ENCODE measurements at places on chromosomes 6 and 20.

DNA sequence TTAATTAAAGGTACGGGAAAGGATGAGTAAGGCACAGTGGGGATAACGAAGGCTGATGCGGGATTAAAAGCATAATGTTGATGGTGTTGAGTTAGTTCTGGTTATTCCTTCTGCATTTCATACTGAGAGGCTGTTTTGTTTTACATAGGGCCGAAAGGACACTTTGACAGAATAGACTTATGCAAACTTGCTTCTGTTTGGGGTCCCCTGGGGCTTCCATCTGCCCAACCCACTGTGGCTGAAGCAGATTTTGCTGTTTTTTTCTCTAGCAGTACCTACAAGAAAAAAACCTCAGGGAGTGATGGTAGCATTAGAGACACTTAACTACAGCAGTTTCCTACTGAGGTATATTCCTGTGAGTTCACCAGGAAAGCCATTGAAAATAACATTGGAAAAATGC lies 136.1 kb upstream of the SUPT3H start:
- DNase-seq = no peak

DNA sequence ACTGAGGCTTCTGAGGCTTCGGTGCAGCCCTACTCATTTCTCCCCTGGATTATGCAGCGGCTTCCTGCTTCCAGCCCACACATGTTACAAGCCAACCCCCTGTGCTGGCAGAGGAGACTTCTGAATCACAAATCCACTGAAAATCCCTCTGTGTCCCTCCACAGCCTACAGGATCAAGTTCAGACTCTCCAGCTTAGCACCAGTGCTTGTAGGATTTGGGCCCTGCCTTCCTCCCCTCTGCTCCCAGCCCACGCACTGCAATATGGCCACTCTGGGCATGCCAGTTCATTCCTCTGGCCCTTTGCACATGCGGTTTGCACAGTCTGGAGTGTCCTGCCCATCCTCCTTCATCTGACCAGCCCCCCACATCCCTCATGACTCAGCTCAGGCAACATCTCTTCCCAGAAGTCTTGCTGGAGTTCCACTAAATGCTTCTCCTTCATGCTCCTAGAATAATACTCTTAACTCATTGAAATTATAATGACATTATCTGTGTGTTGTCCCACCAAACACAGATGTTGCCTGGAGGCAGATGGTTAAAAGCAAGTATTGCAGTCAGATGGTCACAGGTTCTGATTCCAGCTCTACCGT lies 15.9 kb upstream of the MDGA1 start:
- DNase-seq = no peak

- no peak for DNase-seq
Measured at GRCh38 chr20:43746344-43747137, 19.7 kb upstream of the GTSF1L start.

DNA sequence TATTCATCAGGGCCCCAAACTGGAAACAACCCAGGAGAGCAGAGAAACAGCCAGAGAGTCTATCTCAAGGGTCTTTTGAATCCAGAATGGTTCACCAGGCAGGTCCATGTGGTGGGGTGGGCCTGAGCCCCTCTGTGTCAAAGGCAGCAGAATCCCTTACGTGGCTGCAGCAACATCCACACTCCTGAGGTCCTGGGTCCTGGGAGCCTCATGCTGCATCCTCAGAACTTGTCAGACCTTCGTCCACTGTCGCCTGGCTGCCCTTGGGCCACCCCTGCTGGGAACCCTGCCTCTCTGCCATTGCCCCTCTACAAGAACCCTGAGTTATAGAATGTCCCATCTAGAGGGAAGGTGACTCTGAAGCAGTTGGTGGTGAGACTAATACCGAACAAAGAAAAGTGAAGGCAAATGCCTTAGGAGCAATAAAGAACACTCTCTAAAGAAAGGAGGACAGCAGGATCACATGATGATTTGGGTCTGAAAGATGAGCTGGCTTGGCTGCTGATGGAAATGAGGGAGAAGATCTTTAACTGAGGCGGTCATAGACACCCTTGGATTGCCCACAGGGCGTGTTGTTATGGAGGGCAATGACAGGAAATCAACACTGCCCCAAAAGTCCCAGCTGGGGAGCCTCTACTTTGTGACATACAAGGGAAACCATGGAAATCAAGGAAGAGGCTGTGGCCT lies 161.2 kb downstream of the SYNDIG1 start:
- no peak for DNase-seq

DNA sequence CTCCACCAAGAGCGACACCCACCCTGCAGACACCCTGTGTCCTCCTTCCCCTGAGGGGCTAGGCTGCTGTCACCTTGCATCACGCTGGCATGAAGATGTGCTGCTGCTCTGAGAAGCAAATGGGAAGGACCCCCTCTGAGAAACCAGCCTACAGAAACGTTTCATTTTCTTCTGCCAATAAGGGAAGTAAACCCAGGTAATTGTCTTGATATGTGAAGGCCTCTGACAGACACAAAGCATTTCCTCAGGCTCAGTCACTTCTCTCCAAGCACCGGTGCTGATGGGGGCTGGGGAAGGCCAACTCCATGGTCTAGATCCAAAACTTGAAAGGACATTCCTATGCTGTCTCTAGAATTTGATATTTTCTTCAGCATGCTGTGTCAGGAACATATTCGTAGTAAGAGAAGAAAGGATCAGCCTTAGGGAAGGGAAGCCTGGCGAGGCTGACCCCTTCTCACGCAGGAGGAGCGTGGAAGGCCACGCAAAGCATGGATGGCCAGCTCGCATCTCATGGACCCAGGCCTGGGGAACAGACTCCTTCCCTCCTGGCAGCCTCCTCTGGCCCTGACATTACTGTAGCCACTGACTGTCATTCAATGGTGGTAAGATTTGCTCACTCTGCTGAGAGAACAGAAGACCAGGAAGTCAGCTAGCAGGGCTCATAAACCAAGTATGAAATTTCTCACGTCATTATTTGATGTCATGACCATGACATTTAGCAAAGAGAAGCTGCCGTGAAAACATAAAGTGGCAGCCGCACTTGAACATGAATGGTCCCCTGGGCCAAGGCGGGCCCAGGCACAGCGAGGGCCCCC lies 20.4 kb downstream of the ACSS1 start:
- DNase-seq = no peak

DNA sequence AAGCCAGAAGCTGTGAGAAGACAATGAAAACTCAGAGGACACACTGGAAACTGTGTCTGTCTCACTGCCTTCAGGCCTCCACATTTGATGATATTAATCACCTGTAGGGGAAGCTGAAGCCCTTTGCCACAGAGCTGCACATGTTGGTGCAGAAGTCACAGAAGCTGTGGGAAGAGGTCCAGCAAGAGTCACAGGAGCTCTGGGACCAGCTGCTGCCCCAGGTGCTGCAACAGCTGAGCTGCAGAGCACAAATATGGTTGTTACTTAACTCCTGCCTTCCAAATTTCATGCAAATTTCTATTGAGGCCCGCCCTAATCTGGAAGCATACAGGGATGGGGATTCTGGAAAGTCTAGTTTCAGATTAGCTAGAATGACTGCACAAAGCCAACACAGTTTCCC lies 169.3 kb downstream of the OGFRL1 start:
- no peak for DNase-seq

GRCh38 chr20:32018269-32019155 lies 8.3 kb downstream of the CCM2L start:
- DNase-seq = no peak

- DNase-seq = no peak
Measured at GRCh38 chr20:22353586-22353985, 230.8 kb downstream of the FOXA2 start.

DNA sequence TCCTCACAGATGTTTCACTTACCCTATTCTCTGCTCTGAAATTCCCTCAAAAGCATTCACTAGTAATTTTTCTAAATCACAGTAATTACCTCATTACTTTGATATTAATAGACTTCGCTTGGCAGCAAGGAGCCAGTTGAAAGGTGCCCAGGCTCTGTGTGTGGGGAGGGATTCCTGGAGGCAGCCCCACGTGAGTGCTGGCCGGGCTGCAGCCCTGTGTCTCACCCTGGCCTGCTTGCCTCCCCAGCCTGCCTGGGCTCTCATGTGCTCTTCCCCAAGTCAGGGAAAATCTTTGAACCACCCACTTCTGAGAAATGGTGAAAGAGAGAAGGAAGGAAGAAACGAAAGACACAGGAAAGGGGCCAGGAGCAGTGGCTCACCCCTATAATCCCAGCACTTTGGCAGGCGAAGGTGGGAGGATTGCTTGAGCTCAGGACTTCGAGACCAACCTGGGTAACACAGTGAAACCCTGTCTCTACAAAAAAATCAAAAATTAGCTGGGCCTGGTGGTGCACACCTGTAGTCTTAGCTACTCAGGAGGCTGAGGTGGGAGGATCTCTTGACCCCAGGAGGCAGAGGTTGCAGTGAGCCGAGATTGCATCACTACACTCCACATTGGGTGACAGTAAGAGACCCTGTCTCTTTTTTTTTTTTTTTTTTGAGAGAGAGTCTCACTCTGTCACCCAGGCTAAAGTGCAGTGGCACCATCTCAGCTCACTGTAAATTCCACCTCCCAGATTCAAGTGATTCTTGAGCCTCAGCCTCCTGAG lies 20.0 kb upstream of the SNTA1 start:
- no peak for DNase-seq

DNA sequence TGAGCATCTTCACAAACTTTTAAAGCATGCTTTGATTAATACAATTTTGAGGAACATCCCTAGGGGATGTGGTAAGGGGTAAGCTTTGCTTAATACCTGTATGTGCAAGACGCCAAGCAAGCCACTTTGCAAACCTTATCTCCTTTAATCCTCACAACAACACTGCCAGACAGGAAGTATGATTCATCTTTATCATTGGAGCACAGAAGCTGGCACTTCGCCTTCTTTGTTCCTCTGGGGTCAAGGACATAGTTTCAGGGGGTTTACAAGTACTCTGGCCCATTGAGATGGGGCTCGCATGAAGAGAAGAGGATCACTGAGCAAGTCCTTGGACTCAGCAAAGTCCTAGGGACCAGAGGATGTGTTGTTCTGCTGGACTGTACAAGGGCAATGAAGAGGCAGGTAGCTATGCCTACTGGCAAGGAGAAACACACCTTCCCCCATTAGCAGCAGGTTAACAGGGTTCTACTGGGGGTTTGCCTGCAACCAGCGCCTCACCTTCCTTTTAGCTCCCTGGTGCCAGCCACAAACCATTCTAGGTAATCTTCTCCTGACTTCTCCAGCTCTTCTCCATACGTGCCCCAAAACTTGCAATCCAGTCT lies 8.8 kb downstream of the TMEM244 start:
- no peak for DNase-seq

DNA sequence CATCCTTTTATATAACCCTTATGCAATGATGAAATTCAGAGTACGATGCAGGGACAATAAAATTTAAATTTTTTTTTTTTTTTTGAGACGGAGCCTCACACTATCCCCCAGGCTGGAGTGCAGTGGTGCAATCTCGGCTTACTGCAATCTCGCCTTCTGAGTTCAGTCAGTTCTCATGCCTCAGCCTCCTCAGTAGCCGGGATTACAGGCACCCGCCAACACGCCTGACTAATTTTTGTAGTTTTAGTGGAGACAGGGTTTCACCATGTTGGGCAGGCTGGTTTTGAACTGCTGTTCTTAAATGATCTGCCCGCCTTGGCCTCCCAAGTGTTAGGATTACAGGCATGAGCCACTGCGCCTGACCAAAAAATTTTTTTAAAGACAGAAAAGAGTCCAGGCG lies 15.2 kb downstream of the MTO1 start:
- no peak for DNase-seq

DNA sequence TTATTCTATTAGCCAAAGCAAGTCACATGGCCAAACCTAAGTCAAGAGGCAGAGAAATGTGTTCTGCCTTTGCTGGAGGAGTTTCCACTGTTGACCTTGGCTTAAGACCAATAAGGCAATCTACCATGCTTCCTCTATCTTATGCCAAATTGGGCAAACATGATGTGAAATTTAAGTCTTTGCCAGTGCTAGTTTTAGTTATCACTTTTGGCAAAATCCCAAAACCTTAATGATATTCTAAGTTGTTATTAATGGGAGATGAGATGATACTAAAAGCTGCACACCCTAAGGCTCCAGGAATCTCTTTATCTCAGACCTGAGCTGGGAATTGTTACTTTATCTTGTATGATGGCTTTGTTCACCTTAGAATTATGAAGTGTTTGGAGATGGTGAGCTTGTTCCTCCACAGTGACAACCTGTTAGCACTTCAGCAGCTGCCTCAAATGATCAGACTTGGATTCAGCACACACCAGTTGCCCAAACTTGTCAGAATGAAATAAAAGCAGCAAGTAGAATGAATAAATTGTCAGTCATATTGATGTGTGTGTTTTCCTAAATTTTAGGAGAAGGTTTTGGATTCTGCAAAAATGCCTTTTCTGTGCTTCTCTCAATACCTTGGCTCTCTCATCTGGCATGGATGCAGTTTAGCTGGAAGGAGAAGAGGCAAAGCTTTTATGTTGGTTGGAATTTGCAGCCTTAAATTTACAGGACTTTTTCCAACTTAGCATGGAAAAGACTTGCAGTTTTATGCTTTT lies 49.3 kb downstream of the RIN2 start:
- no peak for DNase-seq

- DNase-seq = peak; percentile 99
Measured at GRCh38 chr20:35305682-35306556, 13.7 kb upstream of the FAM83C start.

GRCh38 chr6:123771126-123771525 lies 32.5 kb upstream of the NKAIN2 start:
- no peak for DNase-seq

DNA sequence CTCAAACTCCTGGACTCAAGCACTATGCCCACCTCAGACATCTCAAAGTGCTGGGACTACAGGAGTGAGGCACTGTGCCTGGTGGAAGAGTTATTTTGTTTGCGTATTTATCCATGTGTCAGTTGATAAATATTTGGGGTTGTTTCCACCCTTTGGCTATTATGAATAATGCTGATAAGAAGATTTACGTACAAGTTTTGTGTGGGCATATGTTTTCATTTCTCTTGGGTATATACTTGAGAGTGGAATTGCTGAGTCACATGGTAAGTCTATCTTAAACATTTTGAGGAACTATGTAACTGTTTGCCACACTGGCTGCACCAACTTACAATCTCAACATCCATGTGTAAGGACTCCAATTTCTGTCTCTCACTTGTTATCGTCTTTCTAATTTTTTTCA lies 200.3 kb downstream of the RNGTT start:
- no peak for DNase-seq

DNA sequence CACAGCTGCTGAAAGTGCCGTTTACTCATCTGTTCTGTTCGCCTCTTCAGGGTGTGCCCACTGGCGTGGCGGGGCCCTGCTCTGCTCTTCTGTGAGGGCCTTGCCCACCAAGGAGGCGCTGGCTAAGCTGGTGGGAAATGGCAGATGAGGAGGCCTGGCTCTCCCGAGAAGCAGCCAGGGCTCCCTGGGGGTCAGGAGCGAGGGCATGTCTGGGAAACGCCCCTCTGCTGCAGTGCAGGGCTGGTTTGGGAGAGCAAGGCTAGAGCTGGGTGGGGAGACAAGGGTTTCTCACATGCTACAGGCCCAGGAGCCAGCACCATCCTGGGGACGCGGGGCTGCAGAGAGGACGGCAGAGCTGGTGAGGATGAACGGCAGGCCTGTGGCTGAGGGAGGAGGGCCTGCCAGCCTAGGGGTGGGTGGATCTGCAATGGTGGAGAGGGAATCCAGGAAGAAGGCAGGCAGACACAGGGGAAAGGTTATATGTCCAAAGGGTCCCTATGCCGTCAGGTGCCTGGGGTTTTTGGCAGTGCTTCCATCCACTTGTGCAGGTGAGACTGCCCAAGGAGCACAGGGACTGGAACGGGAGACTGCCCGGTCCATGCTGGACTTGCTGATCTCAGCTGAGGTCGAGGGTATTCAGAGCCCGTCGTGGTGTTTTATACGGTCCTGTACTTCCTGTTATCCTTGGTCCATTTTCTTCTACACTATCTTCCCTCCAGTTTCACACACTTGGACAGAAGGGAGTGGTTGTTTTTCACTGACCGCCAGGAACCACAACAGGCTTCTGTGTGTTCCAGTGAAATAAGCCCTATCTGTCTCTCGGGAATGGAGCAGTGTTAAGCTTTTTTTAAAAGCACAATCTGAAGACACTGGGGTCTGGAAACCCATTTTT lies 119.2 kb downstream of the SYCP2 start:
- no peak for DNase-seq
